ENCODE measurements at places on chromosomes 12 and 14.

GRCh38 chr12:115444346-115444745 lies 760.4 kb upstream of the TBX3 start:
- DNase-seq = no peak

- DNase-seq = peak; percentile 54
Observed at GRCh38 chr14:51095854-51096823, 1.2 kb upstream of the TRIM9 start.

- no peak for DNase-seq
Observed at GRCh38 chr14:54589076-54589475, 22.1 kb downstream of the SAMD4A start.

- DNase-seq = no peak
Observed at GRCh38 chr14:77804592-77804991, 4.7 kb downstream of the ADCK1 start.

DNA sequence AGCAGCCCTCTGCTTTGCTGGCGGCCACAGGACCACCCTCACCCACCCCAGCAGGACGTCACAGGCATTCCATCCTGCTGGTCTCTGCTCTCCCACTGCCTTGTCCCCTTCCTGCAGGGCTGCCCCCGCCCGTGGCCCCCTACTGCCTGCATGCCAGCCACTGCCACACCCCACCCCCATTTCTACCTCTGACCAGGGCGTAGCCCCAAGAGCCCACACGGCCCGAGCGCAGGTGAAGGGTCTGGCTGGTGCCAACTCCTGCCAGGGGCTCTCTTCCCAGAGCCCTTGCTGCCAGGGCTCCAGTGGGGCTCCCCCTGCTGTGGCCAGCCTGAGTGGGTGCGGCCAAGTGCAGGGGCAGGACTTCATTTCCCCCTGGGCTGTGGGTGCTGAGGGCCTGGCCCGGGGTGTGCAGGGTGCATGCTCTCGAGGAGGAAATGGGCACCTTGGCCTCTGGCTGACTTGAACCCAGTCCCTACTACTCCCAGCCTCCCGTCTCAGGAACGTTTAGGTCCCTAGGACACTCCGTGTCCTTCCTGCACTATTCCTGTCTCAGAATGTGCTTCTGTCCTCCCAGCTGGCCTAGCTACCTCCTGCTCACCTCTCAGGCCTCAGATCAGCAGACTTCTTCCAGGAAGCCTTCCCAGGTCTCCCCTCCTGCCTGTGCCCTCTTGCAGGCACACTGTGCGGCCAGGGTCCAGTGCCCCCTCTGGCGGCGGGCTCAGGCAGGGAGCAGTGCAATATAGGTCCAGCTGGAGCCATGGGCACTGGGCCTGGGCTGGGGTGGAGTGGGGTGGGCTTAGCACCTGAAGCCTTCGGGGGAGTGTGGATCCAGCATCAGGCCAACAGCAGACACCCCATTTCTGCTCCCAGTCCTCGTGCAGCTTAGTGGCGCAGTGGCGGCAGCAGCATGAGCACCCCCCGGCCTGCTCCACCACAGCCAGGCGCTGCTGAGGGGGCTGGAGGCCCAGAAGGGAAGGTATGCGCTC lies 1.4 kb downstream of the LBHD2 start:
- no peak for DNase-seq

GRCh38 chr12:15322164-15323061 lies at the start of gene PTPRO:
Gene PTPRO, plus strand, starts transcription at chr12:15322508.
- DNase-seq = no peak

DNA sequence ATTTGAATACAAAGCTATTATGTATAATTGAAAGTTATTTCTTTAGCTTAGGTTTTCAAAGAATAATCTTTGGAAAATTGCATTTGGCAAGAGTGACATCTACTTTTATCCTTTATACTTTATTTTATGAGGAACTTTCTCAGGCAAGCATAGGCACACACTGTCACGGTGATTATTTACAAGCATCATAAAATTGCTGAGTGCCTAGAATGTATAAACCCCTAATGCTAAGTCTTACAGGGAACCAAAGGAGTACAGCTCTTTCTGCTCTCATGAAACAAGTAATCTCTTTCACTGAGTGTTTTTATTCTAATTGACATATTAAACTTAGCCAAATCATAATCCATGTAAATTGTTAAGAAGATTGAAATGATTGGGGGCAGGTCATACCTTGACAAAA lies 154.9 kb downstream of the FSCB start:
- no peak for DNase-seq

- DNase-seq = no peak
Observed at GRCh38 chr14:94126800-94127199, 2.6 kb downstream of the IFI27L2 start.

DNA sequence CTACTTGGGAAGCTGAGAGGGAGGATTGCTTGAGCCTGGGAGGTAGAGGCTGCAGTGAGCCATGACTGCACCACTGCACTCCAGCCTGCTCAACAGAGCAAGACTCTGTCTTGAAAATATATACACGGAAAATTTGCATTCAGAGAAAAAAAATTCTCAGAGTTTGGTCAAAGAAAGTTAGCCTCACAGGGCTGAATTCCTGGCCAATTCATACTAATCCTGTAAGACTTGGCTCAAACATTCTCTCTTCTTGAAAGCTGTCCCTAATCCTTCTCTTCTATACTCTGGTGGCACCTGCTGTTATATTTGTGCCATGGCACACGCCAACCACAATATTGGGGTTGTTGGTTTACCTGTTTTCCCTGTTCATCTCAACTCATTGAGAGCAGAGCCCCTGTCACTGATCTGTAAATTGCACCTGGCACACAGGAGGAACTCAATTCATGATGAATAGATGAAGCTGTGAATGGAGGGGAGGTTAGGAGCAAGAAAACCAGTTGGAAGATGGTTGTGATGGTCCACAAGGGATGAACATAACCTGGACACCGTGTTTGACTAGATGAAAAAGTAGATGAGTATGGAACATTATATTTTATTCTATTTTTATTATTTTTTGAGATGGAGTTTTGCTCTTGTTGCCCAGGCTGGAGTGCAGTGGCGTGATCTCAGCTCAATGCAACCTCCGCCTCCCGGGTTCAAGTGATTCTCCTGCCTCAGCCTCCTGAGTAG lies 36.8 kb upstream of the SPTSSA start:
- no peak for DNase-seq

DNA sequence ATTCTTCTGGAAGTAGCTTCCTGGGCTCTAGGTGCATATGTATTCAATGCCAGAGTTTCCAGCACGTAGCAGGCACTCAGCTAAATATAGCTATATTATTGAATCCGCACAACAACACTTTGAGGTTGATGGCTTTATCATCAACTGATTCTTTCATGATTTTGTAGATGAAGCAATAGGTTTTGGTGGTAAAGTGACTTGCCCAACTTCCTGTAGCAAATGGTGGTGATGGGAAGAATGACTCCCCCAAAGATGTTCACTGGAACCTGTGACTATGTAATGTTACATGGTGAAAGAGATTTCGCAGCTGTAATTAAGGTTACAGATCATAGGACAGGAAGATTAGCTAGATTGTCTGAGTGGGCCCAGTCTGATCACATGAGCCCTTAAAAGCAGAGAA lies 3.2 kb downstream of the TDRD9 start:
- no peak for DNase-seq

DNA sequence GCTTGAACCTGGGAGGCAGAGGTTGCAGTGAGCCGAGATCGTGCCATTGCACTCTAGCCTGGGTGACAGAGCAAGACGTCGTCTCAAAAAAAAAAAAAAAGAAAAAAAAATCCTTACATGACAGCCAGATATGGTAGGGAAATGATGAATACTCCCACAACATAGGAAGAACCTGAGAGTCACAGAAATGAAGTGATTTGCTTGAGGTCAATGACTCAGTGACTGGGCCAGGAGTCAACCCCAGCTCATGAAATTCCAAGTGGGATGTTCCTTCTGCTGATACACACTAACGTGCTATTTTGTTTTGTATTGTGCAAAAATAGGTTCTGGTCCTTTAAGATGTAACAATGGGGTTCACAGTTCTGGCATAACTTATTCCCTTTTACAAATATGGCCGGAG lies 9.0 kb downstream of the RHOF start:
- no peak for DNase-seq

- no peak for DNase-seq
Observed at GRCh38 chr14:60353420-60353819, 104.4 kb downstream of the PPM1A start.

GRCh38 chr12:119060847-119061796 lies 79.8 kb downstream of the SRRM4 start:
- no peak for DNase-seq

GRCh38 chr12:46260913-46261476 lies 7.8 kb downstream of the SLC38A1 start:
- DNase-seq = no peak

- no peak for DNase-seq
Observed at GRCh38 chr12:82174383-82174782, 183.8 kb downstream of the CCDC59 start.

GRCh38 chr14:23245282-23245681 lies 7.5 kb downstream of the RNF212B start:
- DNase-seq = peak; percentile 5

- no peak for DNase-seq
Observed at GRCh38 chr12:46388427-46389021, 16.0 kb upstream of the SLC38A2 start.

- no peak for DNase-seq
Observed at GRCh38 chr12:50517421-50518048, 12.8 kb downstream of the DIP2B start.

DNA sequence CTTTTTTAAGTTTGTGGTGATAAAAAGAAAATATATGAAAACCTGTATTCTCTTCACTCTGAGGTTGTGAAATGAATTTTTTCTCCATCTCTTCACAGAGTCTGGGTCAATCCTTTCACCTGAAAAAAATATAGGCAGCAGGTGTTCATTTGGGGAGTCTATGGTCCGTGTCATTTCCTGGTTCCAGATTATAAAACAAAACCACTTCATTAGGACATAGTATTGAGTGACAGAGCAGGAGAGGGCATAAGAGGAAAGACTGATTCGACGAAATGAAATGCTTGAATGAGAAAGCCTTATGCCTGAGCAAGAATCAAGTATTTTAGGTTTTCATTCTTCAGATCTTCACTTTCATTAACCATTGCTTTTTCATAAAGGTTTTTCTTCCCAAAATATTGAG lies 51.8 kb upstream of the NUAK1 start:
- no peak for DNase-seq

GRCh38 chr12:120283318-120283717 lies 8.4 kb downstream of the RNU4-2 start:
- DNase-seq = no peak

DNA sequence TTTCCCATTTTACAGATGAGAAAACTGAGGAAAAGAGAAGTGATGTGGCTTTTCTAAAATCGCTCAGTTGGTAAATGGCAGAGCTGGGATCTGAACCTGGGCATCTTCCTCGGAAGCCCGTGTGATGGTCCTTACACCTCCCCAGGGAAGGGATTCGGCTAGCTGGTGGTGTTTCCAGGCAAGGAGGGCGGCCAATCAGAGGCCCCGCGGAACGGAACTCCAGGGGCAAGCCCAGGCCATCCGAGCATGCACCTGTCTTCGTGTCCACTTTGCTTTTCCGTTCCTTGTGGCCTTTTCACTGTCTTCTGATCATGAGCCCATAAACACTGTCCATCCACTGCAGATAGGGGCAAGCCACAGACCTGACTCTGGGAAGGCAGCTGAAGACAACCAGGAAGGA lies 114.8 kb upstream of the TMEM132D start:
- DNase-seq = no peak

GRCh38 chr14:71834284-71835204 lies 97.7 kb upstream of the RGS6 start:
- DNase-seq = no peak

DNA sequence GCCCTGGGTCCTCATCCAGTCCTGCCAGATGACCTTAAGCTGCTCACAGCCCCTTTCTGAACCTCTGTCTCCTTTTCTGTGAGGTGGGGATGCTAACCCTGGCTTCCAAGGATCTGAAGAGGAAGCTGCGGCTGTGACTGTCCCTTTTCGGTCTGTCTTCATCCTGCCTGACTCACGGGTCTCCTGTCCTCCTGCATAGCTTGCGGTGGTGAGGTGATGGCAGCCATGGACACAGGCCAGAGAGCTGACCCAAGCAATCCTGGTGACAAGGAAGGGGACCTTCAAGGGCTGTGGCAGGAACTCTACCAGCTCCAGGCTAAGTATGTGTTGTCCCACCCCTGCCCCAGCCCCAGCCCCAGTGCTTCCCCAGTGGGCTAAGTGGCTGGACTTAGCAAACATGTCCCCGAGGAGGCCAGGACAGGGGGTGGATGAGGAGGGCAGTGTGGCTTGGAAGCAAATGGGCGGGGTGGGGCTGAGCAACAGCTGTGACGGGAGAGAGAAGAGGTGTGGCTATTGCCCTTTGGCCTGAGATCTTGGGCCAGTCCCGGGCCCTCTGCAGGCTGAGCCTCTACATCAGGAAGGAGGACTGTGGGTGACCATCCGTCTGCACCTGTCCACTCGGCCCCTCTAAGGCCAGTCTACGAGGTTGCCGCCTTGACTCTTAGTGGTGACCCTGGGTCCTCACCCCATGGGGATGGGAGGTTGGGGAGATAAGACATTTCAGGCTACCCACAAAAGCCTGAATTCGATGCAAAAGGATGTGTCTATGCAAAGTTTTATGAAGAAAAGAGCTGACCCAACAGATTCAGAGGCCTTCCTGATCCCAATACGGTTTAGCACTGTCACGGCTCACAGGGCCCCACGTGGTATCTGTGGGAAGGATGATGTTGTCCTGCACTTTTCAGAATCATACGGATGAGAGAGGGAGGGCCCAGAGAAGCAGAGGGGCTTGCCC lies 1.1 kb downstream of the CCDC197 start:
- no peak for DNase-seq

- DNase-seq = no peak
Observed at GRCh38 chr14:99067927-99068326, 204.1 kb downstream of the BCL11B start.

DNA sequence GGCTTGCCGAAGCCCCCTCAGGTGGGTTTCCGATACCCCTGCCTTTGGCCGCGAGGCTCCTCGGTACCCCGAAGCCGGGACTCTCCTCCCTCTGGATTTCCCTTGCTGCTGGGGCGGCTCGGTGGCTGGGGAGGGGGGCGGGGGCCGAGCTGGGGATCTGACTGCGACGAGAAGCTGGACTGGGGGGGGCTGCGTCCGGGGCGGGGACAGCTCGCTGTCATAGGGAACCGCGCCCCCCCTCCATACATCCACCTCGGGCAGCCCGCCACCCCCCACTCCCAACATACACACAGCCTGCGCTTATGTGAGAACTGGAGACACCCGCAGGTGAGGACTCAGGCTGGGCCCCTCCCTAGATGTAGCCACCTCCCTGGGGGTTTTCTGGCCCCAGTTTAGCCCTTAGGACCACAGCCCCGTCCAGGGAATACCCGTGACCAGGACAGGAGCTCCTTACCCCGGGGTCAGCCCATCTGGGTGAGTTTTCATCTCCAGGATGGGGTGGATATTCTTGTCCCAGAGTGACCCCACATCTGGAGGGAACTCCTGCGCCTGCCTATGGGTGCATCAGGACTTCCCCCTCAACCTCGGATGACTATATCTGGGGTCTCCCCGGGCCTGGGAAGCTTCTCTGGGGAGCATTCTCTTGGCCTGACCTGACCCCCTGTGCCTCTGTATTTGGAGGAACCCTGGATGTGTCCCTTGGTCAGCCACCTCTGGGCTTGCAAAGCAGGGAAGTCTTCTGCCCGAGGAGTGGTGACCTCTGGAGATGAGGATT lies 687 bp downstream of the ASIC1 start:
- DNase-seq = no peak
